Liver (tissue), 10 donors: ENCODE measurements at places on chromosomes 1 and 21.

GRCh38 chr1:31261916-31262315, 22.2 kb upstream of the NKAIN1 start:
- DNase-seq: no peak

DNA sequence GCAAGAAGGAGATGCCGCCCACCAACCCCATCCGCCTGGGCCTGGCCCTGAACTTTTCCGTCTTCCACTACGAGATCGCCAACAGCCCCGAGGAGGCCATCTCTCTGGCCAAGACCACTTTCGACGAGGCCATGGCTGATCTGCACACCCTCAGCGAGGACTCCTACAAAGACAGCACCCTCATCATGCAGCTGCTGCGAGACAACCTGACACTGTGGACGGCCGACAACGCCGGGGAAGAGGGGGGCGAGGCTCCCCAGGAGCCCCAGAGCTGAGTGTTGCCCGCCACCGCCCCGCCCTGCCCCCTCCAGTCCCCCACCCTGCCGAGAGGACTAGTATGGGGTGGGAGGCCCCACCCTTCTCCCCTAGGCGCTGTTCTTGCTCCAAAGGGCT, 732 bp downstream of the SFN start:
- no peak for DNase-seq

DNA sequence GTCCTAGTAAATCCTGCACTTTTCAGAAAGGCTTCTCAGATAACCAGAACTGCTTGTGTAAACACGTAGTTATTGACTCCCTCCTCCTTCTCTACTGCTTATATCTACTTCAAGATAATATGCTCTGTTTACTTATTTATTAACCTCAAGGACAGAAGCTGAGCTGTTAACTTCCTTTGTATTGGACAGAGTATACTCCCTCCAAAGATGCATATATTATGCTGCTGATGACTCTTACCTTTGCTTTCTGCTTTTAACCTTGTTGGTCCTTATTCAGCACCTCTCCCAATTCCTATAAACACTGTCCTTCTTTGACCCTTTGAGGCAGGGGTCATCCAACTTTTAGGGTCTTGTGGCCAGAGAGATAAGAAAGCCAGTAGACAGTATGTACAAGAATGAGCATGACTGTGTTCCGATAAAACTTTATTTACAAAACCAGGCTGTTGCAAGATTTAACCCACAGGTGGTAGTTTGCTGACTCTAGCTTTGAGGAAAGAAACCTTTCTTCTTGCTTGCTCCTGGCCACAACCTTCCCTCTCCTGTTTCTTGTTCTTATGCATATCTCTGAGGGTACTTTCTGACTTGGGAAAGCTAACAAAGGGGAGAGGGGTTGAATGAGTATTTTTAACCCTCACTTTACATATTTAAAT, 4.9 kb downstream of the TPM3 start:
- DNase-seq: no peak

DNA sequence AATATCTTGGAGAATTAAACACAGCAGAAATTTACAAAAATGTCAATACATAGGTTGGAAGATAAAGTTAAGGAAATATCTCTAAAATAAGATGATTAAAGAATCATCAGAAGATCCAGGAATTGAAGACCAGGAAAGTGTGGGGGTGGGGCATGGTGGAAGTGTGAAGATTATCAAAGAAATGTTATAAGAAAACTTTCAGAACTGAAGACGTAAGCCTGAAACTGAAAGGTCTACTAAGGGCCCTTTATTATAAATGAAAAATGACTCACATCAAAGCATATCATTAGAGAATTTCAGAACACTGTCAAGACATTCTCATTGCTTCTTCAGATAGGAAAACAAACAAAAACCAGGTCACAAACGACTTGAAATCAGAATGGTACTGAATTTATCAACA, 92.4 kb upstream of the DPT start:
- no peak for DNase-seq

DNA sequence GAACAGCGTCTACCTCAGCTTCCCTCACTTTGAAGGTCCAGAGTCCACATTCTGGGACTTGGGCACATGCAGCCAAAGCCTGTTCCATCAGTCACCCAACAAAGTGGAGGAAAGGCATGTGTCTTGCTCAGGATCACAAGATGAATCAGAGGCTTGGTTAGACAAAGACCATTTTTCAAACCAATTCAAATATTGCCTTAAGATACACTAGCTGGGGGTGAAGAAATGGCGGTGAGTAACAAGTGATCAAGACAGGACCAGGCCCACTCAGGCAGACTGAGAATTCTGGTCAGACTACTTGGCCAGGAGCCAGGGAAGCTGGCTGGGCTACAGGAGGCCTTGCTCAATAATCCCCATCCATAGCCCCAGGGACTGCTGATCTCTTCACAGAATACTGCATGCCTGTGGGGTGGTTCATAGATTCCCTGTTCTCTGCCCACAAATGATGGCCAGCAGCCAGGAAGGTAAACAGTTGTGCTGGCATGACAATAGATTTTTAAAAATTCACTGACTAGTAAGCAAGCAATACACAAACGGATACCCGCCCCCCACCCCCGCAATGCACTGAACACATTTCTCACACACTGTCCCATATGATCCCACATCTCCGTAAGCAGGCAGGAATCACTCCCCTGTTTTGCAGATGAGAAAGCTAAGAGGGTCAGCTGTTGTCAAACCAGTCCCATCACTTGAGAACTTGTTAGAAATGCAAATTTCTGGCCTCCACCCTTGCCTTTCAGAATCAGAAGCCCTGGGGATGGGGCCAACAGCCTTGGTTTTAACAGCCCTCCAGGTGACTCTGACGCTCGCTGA, 27.2 kb downstream of the ERI3 start:
- DNase-seq: no peak

DNA sequence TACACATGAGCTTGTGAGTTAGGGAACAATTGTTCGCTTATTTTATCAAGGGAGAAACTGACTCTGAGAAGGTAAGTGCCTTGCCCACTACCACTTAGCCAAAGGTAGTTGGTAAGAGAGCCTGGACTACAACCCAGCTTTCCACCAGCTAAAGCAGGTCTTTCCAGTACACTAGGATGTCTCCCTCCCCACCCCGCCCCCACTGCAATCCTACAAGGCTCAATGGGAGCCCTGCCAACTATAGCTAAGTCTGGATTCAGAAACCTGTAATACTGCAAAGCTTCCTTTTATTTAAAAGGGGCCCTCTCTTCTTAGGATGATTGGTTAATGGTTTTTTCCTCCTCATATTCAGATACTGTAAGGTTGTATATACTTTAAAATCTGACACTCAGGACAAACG, 102.0 kb upstream of the C8B start:
- DNase-seq: no peak

GRCh38 chr1:172654535-172654934, 4.4 kb upstream of the FASLG start:
- DNase-seq: no peak

GRCh38 chr1:8844501-8845006, 27.1 kb upstream of the RERE start:
- DNase-seq: no peak

DNA sequence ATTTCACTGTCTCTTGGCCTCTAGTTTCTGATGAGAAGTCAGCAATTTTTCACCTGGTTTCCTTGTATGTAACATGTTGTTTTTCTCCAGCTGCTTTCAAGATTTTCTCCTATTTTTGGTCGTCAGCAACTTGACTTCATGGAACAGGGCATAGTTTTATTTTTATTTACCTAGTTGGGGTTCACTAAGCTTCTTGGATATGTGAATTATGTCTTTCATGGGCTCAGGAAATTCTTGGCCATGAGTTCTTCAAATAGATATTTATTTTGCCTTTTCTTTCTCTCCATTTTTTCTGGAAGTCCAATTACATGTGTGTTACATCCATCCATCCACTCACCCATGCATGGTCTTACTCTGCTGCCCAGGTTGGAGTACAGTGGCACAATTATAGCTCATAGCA, 13.7 kb downstream of the SDHB start:
- no peak for DNase-seq

GRCh38 chr1:66035616-66036245, 243.0 kb downstream of the PDE4B start:
- DNase-seq: no peak

DNA sequence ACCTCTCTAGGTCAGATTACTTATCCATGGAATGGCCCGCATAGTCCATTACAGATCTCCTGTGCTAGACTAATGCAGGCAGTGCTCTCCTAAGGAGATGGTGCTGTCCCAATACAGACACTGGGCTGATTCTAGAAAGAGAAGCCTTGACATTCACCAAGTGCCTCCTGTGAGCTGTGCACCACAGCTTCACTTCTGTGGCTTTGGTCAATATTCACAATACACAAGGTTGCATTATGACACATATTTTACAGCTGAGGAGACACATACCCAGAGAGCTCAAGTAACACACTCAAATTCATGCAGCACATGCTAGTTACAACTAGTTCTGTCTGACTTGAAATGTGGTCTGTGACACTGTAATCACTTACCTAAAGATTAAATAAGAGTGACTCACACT, 59.4 kb upstream of the LRRC8B start:
- no peak for DNase-seq

DNA sequence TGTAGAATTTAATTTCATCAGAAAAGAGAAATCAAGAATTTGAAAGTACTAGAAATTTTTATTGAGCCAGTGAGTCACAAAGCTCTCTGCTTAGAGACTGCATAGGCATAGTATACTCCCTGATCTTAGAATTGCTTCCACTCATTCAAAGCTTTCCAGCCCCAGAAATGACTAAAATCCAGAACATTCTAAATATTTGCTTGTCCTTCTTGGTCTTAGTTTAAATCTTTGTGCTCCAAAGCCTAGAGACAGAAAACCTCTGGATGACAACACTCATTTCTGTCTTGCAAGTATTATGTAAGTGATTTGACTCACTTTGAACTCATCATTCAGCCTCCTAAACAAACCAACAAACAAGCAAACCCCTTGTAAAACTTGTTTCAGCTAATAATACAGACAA, 74.2 kb downstream of the PTPRC start:
- no peak for DNase-seq

GRCh38 chr1:196960854-196961253, 16.5 kb upstream of the CFHR5 start:
- no peak for DNase-seq

- no peak for DNase-seq
These were observed 104.3 kb downstream of the FAM78B start for GRCh38 chr1:166062421-166063070.

DNA sequence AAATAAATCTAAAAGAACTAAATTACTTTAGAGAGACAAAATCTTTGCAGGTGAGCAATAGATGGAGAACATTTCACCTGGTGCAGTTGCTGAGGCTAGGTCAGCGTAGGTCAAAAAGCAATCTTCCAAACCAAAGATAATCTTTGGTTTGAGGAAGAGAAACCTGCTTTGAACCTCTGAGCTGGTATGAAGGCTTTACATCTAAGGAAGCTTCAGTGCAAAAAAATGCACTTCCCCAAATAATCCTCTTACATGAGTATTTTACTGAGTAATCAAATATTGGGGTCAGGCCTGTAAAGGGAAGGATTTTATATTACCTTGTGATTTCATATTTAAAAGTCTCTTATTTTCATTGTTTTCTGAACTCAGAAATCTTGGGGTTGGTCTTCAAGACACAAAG, 223.6 kb downstream of the SRGAP2C start:
- no peak for DNase-seq

DNA sequence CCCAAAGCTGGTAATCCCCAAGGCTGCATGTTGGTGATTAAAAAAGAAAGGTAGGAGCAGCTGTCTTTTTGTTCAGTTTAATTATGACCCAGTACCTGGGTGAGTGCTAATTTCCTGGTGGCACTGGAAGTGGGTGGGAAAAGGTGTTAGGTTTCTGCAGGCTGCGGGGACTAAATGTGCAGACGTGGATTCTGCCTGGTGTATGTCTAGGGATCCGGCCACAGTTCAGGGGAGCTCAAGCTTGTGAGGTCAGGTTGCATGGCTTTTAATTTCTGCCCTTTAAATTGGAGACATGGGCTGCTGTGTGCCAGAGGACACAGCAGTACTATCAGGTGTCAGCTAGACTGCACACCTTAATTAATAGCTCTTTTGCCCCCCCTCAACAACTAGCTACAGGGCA, 20.3 kb upstream of the TBX19 start:
- DNase-seq: no peak

DNA sequence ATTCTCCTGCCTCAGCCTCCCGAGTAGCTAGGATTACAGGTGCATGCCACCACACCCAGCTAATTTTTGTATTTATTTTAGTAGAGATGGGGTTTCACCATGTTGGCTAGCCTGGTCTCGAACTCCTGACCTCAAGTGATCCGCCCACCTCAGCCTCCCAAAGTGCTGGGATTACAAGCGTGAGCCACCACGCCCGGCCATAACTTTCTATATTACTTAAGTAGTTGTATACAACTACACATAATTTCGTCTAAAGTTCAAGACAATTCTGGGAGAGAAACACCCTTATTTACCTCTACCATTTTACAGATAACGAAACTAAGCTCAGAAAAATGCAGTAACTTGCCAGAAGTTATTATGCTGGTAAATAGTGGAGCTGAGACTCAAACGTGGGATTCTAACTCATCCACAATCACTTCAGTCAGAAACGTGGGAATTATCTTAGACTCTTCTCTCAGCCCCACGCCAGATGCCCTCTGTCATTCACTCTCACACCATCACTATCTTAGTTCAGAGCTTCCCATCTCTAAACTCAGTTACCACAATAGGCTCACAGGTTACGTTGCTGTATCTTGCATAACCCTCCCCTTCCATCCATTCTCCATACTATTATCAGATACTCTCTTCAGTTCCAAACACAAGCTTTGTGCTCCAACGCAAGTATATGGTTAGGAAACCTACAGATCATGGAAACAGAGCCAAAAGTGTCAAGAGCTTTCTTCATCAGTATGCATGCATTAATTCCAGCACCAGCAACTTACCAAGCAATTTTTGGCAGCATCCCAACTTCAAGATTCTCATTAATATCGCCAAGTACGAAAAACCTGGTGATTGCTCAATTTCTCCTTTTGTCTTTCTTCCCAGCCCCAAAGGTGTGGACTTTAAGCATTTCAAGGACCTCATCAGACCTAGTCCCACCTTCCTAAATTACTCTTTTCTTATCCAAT, 69.3 kb downstream of the RERE start:
- DNase-seq: no peak

DNA sequence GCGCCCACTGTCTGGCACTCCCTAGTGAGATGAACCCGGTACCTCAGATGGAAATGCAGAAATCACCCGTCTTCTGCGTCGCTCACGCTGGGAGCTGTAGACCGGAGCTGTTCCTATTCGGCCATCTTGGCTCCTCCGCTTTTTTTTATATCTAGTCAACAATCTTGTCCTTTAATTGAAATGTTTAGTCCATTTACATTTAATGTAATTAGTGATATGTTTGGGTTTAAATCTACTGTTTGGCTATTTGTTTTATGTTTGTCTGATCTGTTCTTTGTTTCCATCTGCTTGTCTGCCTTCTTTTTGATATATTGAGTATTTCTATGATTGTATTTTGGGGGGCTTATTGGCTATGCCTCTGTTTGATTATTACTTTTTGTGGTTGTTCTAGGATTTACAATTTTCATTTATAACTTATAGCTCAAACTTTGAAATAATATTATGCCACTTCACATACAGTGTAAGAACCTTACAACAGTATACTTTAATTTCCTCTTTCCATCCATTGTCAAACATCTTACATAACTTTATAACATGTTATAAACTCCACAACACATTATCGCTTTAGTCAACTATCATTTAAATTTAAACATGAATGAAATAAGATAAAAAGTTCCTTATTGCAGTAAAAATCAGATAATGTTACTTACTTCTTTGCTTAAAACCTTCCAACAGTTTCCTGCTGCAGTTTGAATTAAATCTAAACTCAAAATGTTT, 16.5 kb upstream of the RYR2 start:
- DNase-seq: no peak

- no peak for DNase-seq
These were observed 293.0 kb downstream of the HHAT start for GRCh38 chr1:210621712-210622111.

- no peak for DNase-seq
These were observed 33.8 kb upstream of the TSPAN2 start for GRCh38 chr1:115123116-115123515.
